ENCODE measurements at places on chromosomes 16 and 17.
A peak's percentile ranks its signal among the peaks of the same experiment; 100 is the strongest.

- DNase-seq = no peak
Measured at GRCh38 chr16:85018529-85019236, 7.3 kb upstream of the ZDHHC7 start.

GRCh38 chr17:7043497-7044198 is at the start of gene SLC16A11:
Gene SLC16A11 (minus strand): TSS chr17:7044092. CDS start chr17:7043513, 579 bp downstream.
- peak; percentile 46 for DNase-seq

DNA sequence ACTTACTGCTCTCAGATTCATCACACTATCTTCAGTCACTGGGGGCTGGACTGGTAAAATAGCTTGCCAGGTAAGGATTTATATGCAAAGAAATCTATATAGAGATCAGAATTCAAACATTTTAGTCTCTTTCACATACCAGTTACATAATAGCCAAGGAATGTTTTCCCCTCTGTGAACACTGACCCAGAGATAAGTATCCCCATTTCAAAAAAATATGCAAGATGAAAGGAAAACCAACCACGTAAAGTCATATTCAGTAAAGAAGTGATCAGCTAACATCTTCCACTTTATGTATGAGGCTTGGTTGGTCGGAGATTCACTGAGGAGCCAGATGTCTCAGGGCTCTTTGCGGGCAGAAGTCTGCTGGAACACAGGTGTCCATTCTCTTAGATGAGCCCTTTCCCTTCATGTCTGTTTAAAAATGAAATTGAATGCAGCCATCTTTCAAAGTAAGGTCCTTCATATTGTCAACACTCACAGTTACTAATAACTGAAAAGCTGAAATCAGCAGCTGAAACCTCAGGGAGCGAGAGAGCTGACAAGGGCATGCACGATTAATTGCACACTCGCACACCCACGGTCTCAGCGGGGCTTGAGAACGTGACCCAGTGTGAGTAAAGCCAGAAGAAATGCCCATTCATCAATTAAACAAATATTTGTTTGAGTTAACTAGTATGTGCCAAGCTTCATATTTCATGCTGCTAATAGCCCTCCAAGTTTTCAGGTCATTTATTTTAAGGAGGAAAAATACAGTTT is 161.2 kb downstream of the MRTFB start:
- DNase-seq = no peak

DNA sequence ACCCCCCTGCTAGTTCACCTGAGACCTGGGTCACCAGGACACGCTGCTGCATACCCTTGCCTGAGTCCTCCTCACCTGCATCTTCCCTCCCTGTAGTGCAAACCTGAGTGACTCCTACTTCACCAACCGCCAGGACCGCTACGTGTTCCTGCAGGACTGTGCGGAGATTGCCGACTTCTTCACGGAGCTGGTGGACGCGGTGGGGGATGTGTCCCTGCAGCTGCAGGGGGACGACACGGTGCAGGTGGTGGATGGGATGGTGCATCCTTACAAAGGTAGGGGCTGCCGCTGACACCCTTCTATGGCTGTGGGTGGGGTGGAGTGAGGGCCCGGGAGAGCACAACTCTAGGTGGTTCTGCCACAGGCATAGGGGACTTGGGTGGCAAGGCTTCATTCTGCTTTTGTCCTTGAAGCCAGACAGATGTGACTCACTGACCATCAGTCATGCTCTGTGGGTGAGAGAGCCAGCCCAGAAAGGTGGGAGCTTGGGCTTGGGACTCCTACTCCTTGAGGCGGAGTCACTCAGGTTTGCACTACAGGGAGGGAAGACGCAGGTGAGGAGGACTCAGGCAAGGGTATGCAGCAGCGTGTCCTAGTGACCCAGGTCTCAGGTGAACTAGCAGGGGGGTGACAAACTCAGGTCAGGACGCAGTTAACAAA is 22.3 kb downstream of the PGS1 start:
- DNase-seq = no peak

- no peak for DNase-seq
Measured at GRCh38 chr16:17784073-17784472, 313.3 kb upstream of the XYLT1 start.

GRCh38 chr16:3873482-3874173 is 6.9 kb downstream of the CREBBP start:
- no peak for DNase-seq

DNA sequence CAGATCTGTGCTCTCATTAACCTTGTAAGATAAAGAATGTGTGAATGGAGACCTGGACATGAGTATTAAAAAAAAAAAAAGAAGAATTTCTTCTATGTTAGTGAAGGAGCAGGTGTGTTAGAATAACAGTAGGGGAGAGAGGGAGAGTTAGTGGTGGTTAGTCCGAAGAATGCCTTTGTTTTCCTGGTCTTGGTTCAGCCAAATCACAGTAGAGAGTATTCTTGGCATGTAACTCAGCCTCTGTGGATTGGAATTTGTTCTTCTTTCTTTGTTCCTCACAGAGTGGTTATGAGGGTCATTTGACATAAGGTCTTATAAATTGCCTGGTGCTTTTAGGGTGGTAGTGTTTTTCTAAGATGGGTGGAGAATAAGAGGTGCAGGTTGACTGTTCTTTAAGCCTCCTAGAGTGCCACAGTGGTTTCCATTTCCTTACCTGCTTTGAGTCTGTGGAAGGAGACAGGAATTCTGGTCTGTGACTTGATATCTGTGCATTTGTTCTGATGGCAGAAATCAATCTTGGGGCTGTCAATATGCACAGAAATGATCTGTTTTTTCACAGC is 17.6 kb downstream of the NUP93 start:
- DNase-seq = no peak

DNA sequence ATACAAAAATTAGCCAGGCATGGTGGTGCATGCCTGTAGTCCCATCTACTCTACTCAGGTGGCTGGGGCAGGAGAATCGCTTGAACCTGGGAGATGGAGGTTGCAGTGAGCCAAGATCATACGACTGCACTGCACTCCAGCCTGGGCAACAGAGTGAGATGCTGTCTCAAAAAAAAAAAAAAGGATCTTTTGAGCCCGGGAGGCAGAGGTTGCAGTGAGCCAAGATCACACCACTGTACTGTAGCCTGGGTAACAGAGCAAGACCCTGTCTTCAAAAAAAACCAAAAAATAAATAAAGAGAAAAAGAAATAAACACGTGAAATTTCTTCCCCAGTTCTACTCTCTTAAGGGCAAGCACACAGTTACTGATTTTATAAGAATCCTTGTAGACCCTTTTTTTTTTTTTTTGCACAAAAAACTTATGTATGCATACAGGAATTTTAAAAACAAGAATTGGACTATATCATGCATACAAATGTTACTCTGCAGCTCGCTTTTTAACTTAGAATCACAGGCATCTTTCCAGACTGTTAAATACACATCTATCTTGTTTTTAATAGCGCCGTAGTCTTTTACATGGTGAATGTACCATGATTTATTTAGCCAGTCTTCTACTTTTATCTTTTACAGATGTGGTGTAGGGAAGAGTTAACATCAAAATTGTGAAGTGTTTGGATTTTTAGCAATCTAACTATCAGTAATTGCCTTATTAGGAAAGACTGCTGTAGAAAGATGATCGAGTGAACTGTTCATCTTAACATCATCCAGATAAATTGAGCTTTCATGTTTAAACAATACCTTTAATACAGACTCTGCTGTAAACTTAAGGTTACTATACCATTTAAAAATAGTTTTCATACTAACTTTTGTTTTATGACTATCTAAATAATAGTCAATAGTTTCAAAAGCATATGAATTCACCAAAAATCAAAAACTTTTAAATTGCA is 14.6 kb downstream of the CDH3 start:
- DNase-seq = no peak

GRCh38 chr16:80296034-80296433 is 244.8 kb upstream of the DYNLRB2 start:
- no peak for DNase-seq

- no peak for DNase-seq
Measured at GRCh38 chr16:31357324-31358109, 2.5 kb downstream of the ITGAX start.

- DNase-seq = no peak
Measured at GRCh38 chr16:1109648-1110047, 13.6 kb upstream of the C1QTNF8 start.

DNA sequence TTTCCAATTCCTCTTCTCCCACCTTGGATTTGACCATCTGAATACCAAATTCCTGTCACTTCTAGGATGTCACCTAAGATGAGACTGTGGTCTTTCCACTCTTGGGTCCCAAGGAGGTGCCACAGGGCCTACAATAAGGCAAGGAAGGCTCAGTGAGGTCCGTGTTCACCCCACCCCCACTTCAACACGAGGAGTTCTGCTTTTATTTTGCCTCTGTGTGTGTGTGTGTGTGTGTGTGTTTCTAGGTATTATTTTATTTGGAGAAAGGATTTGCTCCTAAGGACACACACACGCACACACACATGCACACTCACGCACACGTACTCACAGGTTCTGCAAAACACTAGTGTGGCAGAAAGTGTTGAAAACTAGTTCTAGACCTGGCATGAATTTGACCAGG is 24.5 kb upstream of the PHOSPHO1 start:
- no peak for DNase-seq

All from stimulated activated CD4-positive, alpha-beta T cell treated with anti-CD3 and anti-CD28 coated beads, Interleukin-1b, Interleukin-23, amount 100 ng/mL, for 48 hours (primary cell).